Subcutaneous adipose tissue (tissue), 4 donors: ENCODE measurements at places on chromosomes 1 and 21. TPM values are rescaled to one million over a fixed set of nuclear protein-coding genes. Genes with fewer than 3 reads are reported as not detected.

The CYP2J2 gene
- total RNA-seq = not detected

The GPR37L1 gene
- not detected for total RNA-seq

The TRIM17 gene
- not detected for total RNA-seq

The OLFML3 gene
- 43.0 TPM for total RNA-seq

The PLEKHN1 gene
- total RNA-seq = 0.33 TPM
